Natural killer cell (primary cell): ENCODE measurements at places on chromosomes 13 and 19. TPM values are rescaled to one million over a fixed set of nuclear protein-coding genes. Genes with fewer than 3 reads are reported as not detected.

The HSD17B14 gene
- total RNA-seq = not detected

The PROZ gene
- total RNA-seq = not detected

The PSG3 gene
- total RNA-seq = not detected

The PSG6 gene
- not detected for total RNA-seq

The GRIN2D gene
- total RNA-seq = 0.07 TPM

The ETV2 gene
- 0.48 TPM for total RNA-seq

The CILP2 gene
- total RNA-seq = 0.05 TPM

The C19orf53 gene
- total RNA-seq = 54.7 TPM

The F7 gene
- 0.25 TPM for total RNA-seq

The NLRP5 gene
- total RNA-seq = not detected

The ZNF536 gene
- not detected for total RNA-seq

The THAP8 gene
- 3.2 TPM for total RNA-seq

The CTU1 gene
- 3.8 TPM for total RNA-seq

The KCNC3 gene
- total RNA-seq = 3.2 TPM

The FGF22 gene
- 0.31 TPM for total RNA-seq

The CCL25 gene
- 0.28 TPM for total RNA-seq

The ZNF91 gene
- 144 TPM for total RNA-seq

The RNF17 gene
- not detected for total RNA-seq

The CATSPERD gene
- total RNA-seq = not detected

The ZNF497 gene
- 0.60 TPM for total RNA-seq

The CEACAM7 gene
- not detected for total RNA-seq

The NLRP11 gene
- not detected for total RNA-seq

The PSMD8 gene
- total RNA-seq = 109 TPM

The SOX21 gene
- not detected for total RNA-seq

The LATS2 gene
- 29.0 TPM for total RNA-seq

The MCEMP1 gene
- 4.8 TPM for total RNA-seq

The SLC10A2 gene
- total RNA-seq = not detected

The TSSK6 gene
- total RNA-seq = 2.2 TPM

The ZFP36 gene
- 2,074 TPM for total RNA-seq

The COX7A1 gene
- total RNA-seq = not detected

The ZNF444 gene
- 14.5 TPM for total RNA-seq

The S1PR5 gene
- total RNA-seq = 307 TPM

The MEGF8 gene
- 8.1 TPM for total RNA-seq

The TCF3 gene
- total RNA-seq = 72.2 TPM

The TNNT1 gene
- not detected for total RNA-seq

The MEDAG gene
- total RNA-seq = not detected

The PTPRH gene
- total RNA-seq = 0.45 TPM

The ZNF829 gene
- 5.5 TPM for total RNA-seq

The OR10H1 gene
- total RNA-seq = not detected

The GSX1 gene
- total RNA-seq = not detected

The CEACAM21 gene
- 46.6 TPM for total RNA-seq

The FCAR gene
- 6.7 TPM for total RNA-seq

The RCBTB1 gene
- total RNA-seq = 19.7 TPM

The PSG2 gene
- not detected for total RNA-seq

The CGB1 gene
- total RNA-seq = not detected

The GEMIN7 gene
- 28.7 TPM for total RNA-seq

The CEBPA gene
- 7.6 TPM for total RNA-seq

The PSG1 gene
- not detected for total RNA-seq

The PLVAP gene
- total RNA-seq = not detected

The WDR87 gene
- not detected for total RNA-seq

The IZUMO2 gene
- total RNA-seq = not detected

The CYSLTR2 gene
- total RNA-seq = 8.6 TPM

The GTF2F1 gene
- total RNA-seq = 63.9 TPM

The ADAMTS10 gene
- 203 TPM for total RNA-seq

The TMEM59L gene
- not detected for total RNA-seq

The FAM174C gene
- 26.6 TPM for total RNA-seq

The IGFL1 gene
- not detected for total RNA-seq
